IPS-NIHi11 (cell line): ENCODE measurements at places on chromosomes 12 and 14.

DNA sequence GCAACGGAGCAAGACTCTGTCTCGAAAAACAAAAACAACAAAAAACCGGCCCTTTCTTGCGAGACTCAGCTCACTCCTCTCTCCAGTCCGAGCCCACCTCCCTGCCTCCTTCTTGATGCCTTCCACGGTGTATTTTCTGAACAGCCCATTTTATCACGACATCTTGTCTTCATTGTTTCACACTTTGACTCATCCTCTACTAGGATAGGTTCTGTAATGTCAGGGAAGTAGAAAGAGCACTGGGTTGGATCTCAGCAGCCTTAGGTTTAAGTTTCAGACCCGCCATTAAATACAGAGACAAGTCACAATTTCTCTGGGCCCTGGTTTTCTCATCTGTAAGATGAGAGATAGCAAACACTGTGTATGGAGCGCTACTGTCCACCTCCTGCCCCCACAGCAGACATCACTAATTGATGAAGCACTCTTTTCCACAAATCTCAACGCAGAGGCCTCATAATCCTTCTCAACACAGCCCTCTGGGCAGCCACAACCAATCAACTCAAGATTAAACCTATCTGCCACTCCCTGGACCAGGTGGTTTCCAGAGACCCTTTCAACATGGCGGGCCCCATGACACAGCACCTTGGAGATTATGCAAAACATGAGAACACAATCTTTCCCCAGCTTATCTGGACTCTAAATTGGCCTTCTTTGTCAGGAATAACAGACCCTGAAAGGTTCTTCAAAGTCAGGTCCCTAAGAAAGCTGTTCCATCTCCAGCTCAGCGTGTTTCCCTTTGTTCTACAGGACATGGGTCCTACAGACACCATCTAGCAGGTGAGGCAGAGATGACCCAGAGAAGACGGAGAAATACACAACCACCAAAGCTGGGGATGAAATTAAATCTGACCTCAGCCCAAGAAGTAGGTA lies 35.6 kb downstream of the CCDC88C start:
- no peak for DNase-seq

DNA sequence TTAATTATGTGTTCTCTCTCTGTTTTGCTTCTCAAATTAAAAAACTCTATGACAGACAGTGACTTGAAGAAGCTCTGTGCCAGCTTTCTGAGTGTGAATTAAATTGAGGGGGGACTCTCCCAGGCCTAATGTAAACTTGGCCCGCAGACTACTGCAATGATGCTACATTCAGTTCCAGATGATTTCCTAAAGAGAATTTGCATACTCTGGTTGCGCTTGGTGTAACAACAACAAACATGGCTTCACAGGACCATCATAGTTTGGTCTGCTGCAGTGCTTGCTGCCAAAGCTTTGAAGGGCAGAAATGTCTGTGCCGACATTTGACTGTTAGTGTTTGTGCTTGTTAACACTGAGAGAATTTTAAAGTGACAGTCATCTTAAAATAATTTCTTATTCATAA lies 25.0 kb downstream of the CFAP54 start:
- DNase-seq, result no peak

DNA sequence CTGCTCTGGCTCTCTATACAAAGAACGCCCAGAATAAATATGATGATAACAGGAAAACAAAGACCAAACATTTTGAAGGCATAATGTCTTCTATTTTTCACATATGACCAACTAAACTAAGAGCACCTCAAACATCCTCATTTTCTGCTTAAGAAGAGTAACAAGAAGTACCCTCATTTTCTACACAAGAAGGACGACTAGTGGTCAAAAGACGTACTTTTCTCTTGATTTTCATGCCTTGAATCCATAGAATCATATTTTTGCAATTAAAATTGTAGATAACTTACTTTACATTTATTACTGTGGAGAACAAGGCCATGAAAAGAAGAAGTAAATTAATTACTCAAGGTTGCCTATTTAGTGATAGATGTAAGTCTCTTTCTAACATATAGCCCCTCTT lies 358.6 kb downstream of the DUSP6 start:
- DNase-seq, result peak; percentile 26

DNA sequence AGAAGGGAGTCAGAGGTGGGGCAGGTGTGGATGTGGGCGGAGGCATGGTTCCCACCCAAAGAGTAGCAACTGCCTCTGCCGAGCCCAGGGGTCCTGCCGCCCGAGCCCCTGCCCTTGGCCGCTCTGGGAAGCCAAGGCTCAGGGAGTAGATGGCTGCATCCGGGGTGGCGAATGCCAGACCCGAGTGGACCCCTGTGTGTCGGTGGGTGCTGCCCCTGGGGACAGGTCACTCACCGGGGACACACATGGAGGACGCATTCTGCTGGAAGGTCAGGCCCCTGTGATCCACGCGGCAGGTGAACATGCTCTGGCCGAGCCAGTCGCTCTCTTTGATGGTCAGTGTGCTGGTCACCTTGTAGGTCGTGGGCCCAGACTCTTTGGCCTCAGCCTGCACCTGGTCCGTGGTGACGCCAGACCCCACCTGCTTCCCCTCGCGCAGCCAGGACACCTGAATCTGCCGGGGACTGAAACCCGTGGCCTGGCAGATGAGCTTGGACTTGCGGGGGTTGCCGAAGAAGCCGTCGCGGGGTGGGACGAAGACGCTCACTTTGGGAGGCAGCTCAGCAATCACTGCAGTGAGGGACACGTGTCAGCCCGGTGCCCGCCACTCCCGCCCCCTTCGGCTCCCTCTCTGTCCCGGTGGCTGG lies 329.0 kb downstream of the TMEM121 start:
- DNase-seq, result no peak

- no peak for DNase-seq
Measured at GRCh38 chr14:63893701-63894458, 41.1 kb downstream of the SYNE2 start.
